Activated CD4-positive, alpha-beta T cell treated with anti-CD3 and anti-CD28 coated beads, Interleukin-2, Interleukin-6, amounts not matched to agents 100 ng/mL and 50 ng/mL, durations not matched to agents 16 hours and 8 hours (primary cell): ENCODE measurements at places on chromosomes 2 and 18.

DNA sequence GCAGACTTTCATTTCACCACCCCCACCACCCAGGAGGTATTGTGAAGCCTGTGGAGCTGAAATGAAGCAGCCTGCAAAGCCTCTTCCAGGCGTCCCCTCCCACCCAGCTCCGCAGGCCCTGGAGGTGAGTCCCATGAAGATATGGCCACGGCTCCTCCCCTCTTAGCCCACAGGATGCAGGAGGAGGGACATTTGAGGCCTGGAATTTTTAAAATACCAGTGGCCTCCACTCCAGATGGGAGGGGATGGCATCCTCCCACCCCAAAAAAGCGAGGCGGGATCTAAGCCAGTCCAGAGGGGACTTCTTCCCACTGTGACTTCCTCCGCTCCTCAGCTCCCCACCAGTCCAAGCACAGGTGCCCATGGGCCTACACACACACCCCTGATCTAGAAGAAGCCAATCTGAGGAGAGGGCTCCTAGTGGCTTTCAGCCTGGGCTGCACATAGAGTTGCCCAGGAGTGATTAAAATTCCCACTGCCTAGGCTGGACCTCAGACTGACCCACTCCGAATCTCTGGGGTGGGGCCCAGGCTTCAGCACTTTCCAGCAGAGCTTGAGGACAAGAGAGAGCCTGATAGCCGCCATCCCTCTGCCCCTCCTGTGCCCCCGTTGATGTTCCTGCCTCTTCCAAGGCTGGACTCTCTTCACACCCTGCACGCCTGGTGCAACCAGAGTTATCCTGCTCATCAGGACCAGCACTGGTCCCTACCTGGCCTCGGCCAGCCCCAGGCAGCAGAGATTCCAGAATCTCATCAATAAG is 206.9 kb downstream of the TNS1 start:
- no peak for DNase-seq

DNA sequence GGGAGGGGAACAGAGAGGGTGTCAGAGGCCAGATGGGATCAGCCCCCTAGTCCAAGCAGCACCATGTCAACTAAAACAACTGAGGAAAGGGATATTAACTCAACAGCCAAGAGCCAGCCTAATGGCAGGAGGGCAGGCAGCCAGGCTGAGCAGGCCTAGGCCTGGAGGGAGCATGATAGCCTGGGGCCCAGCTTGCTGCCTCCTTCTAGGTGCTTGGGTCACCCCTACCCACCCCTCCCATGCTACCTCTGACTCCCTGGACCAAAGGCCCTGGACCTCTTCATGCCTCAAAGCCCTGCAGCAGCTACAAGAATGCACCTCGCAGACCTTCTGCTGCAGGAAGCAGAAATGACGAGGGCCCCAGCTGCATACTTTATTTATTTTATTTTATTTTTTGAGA is 22.1 kb upstream of the TNS1 start:
- DNase-seq = no peak

DNA sequence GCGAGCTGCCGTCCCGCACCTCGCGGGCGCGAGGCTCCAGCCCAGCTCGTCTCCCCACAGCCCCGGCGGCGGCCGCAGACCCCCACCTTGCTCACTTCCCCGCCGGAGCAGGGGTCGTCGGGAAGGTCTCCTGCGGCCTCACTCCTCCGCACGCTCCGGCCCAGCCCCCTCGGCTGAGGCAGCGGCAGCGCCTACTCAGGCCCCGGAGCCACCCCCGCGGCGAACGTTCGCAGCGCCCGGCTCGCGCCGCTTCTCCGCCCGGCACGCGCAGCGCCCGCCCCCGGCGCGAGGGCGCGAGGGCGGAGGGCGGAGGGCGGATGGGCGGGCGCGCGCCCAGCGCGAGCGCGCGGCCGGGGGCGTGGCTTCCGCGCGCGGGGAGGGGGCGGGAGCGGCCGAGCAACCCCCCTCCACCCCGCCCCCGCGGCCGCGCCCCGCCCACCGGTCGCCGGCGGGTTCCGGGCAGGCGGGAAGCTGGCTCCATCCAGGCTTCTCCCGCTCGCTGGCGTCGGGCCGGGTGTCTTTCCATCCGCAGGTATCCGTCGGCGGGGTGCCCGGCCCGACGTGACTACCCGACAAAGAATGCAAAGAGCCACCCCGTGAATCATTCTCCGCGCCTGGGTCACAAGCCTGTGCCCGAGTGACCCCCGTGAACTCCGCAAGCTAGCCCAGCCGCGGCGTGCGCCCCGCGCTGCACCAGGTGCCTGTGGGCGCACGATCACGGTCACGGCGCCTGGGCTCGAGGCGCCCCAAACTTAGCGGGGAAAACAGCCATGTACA is at the start of gene DTNB:
TSS of gene DTNB (minus strand) at position 278 of the 777 bp plus-strand sequence. CDS start 20,917 bp downstream, outside the sequence.
- peak; percentile 87 for DNase-seq

GRCh38 chr2:203341741-203342310 is 13.6 kb downstream of the ABI2 start:
- DNase-seq = no peak

DNA sequence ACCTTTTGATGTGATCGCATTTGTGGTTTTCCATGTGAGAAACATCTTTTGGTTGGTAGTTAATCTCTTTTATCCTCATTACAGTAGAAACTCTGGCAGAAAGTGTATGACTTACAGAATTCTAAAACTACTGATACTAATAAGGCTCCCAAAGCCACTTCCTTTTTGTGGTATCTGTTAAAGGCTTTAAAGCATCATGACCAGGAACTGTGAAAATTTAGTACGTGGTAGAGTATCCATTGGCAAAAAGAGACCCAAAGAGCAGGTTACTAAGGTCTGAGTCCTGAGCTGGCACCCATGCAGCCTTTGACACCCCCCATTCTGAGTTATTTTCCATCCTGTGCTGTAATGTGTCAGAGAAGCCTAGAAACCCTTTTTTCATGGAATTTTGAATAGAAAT is 94.5 kb downstream of the DPP4 start:
- DNase-seq = peak; percentile 52

DNA sequence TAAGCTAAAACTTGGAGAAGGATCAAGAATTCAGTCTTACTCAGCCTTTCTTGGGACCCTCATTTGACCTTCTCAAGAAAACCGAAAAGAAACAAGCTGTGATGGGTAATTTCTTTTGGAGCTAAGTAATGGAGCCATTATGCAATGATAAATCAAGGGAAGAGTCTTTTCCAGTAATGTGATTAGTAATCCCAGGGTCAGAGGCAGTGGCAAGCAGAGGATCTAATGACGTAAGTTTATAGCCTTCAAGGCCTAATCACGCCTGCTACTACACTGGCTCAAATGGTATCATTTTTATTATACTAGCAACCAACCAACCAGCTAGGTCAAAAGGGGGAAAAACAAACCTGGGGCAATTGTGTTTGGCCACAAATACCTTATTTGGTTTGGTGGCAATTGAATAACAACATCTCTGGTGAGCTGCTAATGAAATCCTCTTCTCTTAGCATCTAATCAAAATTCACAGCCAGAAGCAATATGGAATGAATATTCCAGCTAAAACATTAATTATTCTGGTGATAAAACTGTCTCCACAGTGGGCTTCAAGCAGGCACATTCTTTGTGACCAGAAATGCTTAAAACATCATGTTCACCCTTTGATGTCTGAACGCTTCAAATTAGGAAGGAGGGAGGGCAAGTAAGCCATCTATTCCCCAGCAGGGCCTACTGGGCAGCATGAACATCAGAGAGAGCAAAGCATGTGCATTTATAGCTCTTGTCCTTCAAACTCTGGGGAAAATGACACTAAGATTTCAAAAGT is 114.9 kb upstream of the SULT1C3 start:
- no peak for DNase-seq

DNA sequence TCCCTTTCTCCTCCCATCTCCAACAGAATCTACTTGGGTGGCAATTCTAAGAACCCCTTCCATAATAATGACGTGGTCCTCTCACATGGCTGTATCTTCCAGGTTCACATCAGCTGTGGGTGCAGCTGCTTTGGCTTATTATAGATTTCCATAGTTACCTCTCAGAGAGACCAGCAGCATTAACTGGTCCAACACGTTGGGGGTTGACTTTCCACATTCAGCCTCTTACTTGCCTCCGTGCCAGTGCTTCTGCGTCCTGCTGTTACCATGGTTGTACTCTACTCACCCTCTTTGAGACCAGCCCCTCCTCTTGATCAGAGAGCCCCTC is 570.7 kb downstream of the PLCL1 start:
- DNase-seq = no peak

GRCh38 chr2:171412571-171413175 is 21.1 kb downstream of the METTL8 start:
- no peak for DNase-seq

GRCh38 chr2:196075196-196075595 is 6.6 kb upstream of the DNAH7 start:
- DNase-seq = no peak
